ENCODE measurements at places on chromosomes 16 and 17. TPM values are rescaled to one million over a fixed set of nuclear protein-coding genes. Genes with fewer than 3 reads are reported as not detected.

DNA sequence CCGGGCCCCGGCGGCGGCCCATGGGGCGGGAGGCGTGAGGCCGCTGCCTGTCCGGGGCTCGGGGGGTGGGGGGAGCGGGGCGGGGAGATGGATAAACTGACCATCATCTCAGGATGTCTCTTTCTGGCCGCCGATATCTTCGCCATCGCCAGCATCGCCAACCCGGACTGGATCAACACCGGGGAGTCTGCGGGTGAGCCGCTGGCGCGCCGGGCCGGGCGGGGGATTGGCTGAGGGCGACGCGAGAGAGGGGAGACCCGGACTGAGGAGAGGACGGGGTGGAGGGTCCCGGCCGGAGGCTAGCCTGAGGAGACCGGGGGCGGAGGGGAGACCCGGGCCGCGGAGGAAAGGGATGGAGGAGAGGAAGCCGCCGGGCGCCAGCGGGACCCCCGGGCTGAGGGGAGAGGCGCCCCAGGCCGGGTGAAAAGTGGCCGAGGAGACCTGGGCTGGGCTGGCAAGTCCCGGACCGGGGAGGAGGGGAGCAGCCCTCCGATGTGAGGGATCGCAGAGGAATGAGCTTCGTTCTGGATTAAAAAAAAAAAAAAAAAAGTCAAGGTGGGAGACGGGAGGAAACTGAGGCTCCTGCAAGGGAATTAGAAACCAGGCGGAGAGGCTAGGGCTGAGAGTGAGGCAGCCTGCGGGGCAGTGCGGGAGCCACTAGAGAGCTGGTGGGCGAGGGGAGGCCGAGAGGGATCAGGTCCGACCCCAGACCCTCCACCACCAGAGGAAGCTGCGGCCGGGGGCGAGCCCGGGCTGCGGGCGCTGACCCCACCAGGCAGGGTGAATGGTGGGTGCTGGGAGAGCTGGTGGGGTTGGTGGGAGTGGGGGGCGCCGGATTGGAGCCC lies 526 bp downstream of the MOSMO start:
- no peak for DNase-seq

DNA sequence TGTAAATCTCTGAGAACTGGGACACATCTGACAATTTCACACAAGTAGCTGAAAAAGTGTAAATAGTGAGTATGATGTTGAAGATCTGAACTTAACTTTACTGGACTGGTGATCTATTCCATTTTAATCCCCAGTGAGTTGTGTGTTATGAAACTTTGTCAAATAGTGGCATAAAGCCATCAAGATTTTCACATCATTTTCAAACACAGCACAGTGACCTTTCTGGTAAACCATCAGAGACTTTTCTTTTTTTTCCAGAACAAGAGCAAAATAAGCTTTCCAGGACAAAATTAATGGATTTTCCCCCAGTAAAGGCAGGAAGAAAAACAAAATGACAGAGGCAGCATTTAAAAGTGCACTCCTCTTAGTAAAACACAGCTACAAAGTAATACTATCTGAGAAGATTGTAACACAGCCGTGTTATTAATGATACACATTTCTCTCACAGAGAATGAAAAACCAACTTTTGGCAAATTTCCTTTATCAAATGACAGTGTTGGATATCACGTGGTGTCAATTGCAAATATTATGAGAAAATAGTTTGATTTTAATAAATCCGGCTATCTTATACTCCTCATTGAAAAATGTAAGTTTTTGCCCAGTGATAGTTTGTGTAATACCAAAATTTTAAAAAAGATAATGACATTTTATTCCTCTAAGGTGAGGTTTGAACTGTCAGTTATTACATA lies 16.8 kb upstream of the COL1A1 start:
- DNase-seq: peak; percentile 11

DNA sequence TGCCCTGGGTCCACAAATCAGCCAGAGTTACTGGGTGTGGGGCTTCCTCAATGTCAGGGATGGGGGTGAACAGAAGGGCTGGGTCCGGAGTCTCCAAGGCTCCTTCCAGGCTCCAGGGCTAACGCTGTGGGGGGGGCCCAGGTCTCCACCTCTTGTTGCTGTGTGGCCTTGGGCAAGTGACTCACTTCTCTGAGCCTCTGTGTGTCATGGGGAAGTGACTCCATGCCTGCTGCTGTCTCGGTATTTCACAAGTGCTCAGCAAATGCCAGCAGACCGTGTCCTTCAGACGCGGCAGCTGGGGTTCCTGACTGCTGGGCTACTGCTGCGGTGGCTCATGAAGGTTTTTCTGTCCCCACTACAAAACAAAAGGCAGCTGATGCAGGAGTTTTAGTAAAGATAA lies 26.6 kb downstream of the JPH3 start:
- no peak for DNase-seq

- DNase-seq: no peak
Observed at GRCh38 chr16:73505577-73505976, 457.6 kb upstream of the ZFHX3 start.

GRCh38 chr16:75319513-75320411 lies 68.3 kb upstream of the BCAR1 start:
- no peak for DNase-seq

DNA sequence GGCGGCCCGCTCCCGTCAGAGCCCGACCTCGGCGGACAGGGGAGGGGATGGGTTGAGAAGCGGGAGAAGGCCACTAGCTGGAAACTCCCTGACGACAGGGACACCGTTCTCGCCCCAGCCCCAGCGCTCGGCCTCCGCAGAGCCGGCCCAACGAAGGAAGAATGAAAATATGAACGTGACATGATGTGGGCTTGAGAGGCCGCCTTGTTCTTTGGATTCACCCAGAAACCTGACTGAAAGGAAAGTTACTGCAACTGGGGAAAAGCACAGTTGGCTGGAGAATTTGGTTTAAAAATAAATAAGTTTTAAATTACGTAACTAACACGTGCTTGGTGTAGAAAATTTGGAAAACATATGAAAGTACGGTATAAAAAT lies 21.1 kb downstream of the NPTX1 start:
- DNase-seq: no peak

- DNase-seq: no peak
Observed at GRCh38 chr16:51544851-51545467, 393.9 kb upstream of the SALL1 start.

DNA sequence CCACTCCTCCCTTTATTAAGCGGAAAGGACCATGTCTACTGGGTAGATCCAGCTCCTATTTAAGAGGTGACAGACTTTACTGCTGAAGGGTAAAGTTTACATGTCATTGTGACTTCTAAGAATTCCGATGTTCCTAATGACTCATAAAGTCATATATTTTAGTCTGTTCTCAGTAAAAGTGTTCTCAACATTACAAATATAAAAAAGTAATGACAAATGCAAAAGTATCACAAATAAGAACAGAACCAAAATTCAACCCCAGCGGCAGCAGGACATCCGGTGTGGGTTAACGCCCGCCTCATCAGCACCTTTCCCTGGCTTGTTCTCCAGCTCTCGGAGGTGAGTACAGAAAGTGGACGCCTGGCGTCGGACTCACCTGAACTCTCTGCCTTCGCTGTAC lies 6.8 kb downstream of the AXIN1 start:
- no peak for DNase-seq

GRCh38 chr16:22270525-22270924 lies 26.7 kb upstream of the POLR3E start:
- DNase-seq: no peak

DNA sequence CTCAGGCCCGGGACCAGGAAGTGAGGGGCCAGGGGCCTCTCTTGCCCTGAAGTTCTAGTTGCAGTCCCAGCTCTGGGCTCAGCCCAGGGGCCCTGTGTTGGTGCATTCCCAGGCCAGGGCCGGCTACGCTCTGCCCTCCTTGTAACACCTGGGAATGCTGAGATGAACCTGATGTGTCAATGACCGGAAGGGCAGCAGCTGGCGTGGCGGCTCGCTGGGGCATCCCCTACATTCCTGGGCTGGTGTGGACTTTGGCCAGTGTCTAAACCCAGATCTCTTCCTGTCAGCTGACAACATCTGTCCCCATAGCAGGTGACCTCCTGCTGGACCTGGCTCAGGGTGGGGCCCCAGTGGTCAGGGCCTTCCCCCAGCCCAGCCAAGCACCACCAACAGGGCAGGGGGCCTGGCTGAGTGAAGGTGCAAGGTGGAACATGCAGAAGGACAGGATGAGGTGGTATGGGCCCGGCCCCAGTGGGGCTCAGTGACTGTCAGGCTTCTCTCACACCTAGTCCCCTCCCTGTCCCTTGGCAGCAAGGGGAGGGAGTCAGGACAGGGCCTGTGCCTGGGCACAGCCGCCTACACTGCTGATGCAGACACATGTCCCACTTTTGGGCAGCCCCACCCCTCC lies 15.9 kb downstream of the FAM83G start:
- DNase-seq: no peak

DNA sequence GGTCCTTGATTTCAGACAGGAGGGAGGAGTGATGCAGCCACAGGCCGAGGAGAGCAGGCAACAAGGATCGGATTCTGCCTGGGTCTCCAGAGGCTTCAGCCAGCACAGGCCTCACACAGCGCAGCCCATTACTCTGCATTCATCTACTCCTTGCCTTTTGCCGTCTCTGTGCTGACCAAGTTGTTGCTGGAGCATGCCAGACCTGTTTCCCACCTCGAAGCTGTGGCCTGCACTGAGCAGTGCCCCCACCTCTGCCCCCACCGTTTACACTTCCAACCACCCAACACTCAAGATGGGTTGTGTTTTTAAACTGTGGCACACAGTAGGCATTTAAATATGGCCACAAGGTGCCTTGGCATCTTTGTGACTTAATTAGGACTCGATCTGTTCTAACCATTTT lies 1.3 kb downstream of the PRM2 start:
- DNase-seq: no peak

The IGSF6 gene
- total RNA-seq: not detected

The GPR179 gene
- total RNA-seq: 0.57 TPM

The TOM1L2 gene
- 71.8 TPM for total RNA-seq

The C16orf96 gene
- 0.13 TPM for total RNA-seq

The OR3A3 gene
- total RNA-seq: not detected

The SPOP gene
- total RNA-seq: 47.3 TPM

The ANKS4B gene
- not detected for total RNA-seq

The KRTAP9-2 gene
- not detected for total RNA-seq

The LMF1 gene
- 35.6 TPM for total RNA-seq

The TPSAB1 gene
- total RNA-seq: not detected

The CLUH gene
- total RNA-seq: 142 TPM

The KRT14 gene
- total RNA-seq: 2.5 TPM

All from PC-9 (cell line).